Effector memory CD8-positive, alpha-beta T cell (primary cell): ENCODE measurements at places on chromosomes 1 and 21.

GRCh38 chr1:208028526-208028925, 117.6 kb upstream of the CD34 start:
- DNase-seq, result no peak

- no peak for DNase-seq
Measured at GRCh38 chr1:12309783-12310742, 80.2 kb downstream of the VPS13D start.

GRCh38 chr21:45036630-45037029, 37.8 kb upstream of the ADARB1 start:
- DNase-seq, result no peak

- DNase-seq, result no peak
Measured at GRCh38 chr1:177490036-177490639, 319.4 kb downstream of the BRINP2 start.
